ENCODE measurements at places on chromosomes 2 and 18.

DNA sequence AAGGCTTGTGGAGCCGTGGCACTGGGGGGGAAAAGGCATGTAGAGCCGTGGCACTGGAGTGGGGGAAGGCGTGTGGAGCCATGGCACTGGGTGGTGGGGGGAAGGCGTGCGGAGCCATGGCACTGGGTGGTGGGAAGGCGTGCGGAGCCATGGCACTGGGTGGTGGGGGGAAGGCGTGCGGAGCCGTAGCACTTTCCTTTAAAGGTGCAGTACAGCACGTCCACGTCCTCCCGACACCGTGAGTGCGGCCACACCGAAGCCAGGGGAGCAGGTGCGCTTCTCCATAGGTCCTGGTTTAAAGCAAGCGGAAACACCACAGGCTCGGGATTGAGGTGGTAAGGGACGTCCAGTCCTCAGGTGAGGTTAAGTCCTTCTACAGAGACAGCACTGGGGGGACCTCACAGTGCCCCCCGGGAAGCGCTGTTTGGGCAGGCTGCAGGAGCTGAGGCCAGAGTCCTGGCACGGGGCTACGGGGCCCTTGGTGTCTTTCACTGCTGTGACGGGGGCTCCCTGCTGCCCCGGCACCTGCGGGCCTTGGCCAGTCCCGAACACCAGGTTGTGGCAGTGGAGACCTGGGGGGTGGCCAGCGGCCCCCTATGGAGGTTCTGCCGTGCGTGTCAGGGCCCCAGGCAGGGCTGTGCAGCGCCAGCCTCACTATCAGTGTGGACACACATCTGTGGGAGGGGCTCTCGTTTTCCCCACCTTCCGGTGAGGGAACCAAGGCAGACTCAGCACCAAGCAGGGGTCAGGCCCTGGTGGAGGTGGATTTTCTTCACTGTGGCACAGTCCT is 93.0 kb upstream of the CTDP1 start:
- DNase-seq, result no peak

GRCh38 chr2:181070119-181070835 is 89.9 kb downstream of the UBE2E3 start:
- no peak for DNase-seq

DNA sequence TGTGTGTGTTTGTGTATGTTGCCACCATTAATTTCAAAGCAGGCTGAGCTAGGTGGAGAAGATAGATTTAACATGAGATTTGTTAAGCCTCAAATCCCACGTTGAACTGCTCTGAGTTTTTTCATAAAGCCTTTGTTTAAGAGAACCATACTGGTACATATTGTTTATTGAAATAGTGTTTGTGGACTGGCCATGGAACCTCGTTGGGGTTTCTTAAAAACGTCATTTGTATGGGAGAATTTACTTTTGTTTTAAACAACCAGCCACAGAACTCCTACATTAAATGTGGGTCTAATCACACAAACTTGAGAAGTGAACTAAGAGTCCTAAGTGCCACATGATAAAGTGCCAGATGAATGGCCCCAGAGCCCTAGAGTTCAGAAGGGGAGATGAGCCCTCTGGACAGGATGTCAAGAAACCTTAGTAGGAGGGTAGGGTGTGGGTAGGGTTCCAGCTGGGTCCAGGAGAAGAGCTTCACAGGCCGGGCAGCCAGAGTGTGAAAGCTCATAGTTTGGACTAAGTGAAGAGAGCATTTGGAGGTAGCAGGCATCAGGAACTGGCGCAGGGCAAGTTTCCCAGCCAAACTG is 120.6 kb upstream of the EML6 start:
- no peak for DNase-seq

DNA sequence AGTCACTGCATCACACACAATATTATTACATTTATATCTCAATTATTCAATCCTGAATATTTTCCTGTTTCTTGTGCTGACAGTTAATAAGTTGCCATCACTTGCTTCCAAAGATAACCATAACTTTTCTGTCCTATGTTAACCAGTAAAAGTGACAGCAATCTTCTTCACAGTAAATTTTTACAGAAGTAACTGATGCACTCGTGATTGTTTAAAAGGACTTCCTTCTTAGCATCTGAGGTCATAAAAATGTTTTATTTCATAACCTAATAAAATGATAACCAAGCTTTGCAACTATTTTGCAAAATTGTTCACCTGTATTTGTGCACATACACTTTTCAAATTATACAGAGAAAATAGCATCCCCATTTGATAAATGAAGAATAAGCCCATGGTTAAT is 20.6 kb upstream of the ANKRD62 start:
- no peak for DNase-seq

GRCh38 chr2:202608142-202608852 is 26.5 kb upstream of the FAM117B start:
- no peak for DNase-seq

- DNase-seq, result no peak
These were observed 120.3 kb downstream of the INO80D start for GRCh38 chr2:205965707-205966106.

DNA sequence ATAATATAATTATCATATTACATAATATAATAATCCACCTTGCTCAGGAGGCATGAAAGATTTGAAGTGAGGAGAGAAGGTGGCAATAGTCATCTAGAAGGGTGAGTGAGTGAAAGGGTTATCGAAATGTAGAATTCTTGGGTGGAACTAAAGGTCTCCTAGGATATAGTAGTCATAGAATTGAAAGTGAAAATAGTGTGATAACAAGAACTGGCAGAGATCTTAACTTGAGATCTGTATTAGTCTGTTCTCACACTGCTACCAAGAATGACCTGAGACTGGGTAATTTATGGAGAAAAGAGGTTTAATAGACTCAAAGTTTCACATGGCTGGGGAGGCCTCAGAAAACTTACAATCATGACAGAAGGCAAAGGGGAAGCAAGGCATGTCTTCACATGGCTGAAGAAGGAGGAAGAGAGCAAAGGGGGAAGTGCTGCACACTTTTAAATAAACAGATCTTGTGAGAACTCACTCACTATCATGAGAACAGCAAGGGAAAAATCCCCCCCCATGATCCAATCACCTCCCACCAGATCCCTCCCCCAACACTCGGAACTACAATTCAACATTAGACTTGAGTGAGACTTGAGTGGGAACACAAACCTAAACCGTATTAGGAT is 351.5 kb downstream of the NR4A2 start:
- no peak for DNase-seq

DNA sequence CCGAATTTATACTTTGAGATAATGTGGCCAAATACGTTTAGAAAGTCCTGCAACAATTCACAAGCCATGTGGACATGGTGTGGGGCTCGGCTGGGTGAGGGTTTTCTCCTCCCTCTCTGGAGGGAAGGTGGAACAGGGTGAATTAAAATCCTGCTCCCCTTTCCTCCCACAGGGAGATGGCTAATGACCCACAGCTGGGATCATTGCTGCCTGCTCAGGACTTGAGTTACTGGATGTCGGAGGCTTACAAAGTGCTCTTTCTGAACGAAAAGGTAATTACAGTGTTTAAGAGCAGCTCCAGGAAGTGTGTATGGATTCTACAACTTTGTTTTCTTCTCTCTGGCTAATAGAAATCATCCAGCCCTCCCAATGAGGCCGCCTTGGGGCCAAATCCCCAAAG is 97.9 kb upstream of the ALKAL2 start:
- no peak for DNase-seq

DNA sequence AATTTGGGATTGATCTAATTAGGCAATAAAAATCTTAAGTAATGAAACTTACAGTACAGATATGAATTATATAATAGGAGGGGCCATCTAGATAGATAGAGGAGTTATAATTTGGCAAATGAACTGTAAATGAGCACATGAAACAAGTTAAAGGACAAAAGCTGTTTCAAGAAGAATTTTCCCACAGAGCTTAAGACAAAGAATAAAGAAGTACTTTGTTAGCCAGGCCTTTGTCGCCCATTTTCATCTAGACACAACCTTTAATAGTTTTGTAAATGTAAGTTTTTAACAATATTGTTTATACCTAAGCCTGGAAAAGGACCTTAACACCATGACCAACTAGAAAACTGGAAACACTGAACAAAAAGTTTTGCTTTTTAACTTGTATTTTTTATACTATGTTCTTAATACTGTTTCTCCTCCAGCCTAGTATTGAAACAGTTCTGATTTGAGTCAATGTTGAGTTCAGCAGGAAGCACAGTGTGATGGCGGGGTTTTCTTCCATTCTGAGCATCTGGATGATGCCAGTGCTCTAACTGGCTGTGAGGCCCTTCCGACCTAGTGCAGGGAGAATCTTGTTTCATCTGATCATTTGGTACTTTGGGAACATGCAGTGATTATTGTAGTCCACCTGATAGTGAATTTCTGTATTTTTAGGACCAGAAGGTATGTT is 37.6 kb downstream of the FARP2 start:
- DNase-seq, result no peak

DNA sequence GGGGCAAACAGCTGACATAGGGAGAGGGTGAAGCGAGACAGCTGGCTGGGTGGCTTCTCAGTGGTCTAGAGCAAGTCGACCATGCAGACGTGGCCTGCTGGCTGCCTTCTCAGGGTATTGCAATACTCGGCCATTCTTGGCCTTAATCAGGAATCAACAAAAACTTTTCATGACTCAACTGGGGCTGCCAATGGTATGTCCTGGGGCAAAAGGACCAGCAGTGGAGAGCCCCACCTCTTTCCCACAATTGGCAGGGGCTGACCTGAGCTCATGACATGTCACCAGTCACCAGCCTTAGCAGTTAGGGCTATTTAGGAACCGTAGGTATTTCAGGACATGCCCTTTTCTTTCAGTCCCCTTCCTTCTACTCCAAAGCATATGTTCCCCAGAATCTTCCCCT is 19.1 kb downstream of the PLA2R1 start:
- DNase-seq, result no peak

GRCh38 chr18:35810520-35810919 is 162.0 kb upstream of the RMP24 start:
- DNase-seq, result no peak

DNA sequence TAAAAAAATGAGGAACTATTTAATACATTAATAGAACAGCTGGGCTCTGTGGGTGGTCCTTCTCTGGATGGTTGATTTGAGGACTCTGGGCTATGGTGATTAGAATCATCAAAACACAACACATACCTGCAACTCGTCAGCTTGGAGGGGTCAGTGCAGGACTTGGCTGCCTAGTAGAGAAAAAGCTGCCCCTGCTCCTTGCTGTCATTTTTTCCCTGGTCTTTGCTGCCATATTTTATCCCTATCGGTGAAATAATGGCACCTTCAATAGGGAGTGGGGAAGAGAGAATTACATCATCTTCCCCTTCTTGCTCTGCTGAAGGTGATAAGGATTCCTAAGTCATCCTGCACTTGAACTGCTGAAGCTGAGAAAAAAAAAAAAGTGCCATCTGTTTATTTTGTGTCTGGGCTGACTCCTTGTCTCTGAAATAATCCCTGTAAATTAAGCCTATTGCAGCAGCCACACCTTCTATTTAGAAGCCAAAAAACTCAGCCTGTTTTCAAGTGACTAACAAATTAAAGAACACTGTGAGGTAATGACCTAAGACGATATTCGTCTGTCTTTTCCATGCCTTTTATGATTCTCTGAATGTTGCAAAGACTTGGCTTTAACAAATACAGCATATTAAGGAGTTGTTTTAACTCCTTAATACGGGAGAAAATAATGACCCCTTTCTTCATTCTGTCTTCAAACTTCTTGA is 89.3 kb downstream of the ACVR1 start:
- DNase-seq, result no peak

- DNase-seq, result no peak
These were observed 14.5 kb upstream of the PLA2R1 start for GRCh38 chr2:160076914-160077313.

DNA sequence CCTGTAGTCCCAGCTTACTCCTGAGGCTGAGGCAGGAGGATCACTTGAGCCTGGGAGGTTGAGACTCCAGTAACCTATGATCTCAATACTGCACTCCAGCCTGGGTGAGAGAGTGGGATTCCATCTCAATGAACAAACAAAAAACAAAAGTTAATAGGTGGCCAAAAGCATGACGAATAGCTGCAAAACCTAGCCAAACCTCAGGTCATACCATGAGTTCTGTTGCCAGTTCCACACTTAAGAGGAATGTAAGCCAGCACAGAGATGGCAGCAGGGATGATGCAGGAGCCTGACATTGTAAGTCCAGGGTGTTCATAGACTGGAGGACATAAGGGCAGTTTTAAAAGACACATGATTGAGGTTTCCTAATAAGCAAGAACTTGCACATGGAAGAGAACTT is 55.3 kb upstream of the RMDN2 start:
- DNase-seq, result no peak

DNA sequence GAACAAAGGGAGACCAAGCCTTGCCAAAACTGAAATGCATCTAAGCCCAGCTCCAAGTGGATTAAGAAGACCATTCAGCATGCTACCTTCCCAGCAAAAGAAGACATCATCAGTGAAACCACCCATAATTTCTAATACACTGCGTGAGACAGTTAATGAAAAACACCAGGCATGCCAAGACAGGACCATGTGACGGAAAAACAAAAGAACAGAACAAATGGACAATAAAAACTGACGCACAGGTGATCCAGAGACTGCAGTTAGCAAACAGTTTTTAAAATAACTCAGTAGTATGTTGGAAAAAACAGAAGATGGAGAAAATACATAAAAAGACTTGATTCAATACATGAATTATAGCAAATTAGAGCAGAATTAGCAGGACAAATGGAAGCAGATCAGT is 15.3 kb downstream of the FAM168B start:
- no peak for DNase-seq

DNA sequence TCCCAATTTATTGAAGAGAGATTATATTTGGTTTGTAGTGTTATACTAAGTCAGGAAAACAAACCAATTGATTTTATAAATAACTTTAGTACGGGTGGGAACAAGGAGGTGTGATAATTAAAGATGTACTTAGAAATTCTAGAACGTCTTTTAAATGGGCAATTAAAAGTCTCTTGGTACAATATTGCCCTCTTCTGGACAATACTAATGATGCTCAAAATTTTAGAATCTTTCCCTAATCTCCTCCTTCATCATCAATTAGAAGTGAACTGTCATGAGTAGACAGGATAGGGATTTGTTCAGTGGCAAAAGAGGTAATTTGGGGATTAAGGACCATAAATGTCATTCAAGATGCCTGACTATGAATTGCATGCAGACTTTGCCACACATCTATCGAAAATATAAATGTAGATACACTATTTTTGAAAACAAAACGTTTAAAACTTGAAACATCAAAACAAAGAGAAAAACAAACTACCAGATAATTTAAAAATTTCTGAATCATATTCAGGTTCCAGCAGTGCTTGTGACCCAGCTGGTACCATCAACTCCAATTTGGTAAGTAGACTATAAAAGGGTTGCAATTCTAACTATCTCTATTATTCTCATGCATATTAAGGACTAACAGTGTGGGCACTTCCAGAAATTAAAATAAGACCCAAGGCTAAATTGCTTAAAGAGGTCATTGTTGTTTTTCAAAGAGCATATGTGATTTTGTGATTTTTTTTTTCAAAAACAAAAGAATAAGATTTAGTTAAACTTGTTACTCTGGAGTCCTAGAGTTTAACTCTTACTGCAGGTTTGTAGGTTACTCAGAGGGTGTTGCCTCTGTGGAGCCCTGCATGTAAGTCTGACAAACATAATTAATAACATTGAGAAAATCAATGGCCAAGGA is 123.5 kb downstream of the LAMA3 start:
- no peak for DNase-seq

DNA sequence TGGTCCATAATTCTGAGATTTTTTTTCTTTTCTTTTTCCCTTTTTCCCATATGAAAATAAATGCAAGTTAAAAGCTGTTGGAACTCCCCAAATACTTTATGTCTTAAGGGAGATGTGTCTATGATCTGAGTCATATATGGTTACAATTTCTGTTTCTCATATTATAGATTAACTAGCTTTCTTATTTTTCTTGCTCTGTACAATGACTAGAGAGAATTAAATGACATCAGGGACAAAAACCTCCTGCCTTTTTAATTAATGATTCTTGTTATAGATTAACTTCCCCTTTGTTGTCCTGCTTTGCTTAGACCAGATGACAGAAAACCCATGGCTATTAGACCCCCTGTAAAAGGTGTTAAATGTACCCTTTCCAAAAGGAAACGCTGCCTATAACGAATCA is 643.9 kb upstream of the NXPH2 start:
- no peak for DNase-seq
